ENCODE measurements at places on chromosomes 5 and 9.
A peak's percentile ranks its signal among the peaks of the same experiment; 100 is the strongest.

DNA sequence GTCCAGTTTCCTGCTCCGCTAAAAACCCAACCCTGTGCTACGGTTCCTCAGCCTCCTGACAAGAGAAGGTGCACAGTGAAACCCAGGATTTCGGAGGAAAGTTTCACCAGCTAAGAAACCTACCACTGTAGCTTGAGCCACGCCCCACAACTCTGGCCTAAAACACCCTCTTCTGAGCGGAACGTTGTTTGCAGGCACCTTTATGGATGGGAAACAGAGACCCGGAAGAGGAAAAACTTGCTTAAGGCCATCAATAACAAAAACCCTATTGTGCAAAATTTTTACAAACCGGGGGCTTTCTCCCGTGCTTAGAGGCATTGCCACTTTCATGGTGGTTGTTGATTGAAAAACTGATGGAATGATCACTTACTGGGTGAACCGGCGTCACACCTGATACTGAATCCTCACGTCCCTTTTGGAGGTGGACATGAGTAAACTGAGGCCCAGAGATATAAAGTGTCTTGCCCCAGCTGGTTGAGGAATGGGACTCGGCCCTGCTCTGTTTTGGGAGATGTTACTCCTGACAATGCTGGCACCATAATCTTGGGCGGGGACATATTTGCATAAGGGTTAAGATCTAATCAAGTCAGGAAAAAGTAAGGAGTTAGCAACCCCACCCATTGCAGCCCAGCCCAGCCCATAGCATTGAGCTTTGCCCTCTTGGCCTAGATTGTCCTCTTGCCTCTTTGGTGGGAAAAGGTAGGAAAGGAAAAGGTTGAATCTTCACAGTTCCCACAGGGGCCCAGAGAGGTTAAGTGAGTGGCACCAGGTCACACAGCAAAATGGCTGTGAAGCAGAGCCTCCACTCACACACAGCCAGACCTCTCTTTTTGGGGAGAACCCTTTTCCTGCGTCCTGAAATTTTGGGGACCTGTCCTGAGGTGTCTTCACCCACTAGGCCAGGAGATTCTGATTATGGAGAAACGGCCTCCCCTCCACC is 23.2 kb upstream of the PTGS1 start:
- peak; percentile 35 for DNase-seq

DNA sequence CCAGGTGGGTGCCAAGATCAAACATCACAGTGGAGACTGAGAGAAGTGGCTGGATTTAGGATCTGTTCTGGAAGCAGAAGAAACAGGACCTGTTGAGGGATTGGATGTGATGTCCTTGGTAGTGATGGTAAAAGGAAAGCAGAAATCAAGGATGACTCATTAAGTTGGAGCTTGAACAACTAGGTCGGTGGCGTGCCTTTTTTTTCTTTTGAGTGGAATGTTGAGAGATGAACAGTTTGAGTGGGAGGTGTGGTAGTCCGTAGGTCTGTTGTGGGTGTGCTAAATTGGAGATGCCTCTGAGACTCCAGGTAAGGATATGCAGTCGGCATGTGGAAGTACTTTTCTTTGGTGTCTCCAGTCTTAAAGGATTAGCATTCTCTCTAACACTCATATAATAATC is 92.1 kb upstream of the IL12B start:
- no peak for DNase-seq

DNA sequence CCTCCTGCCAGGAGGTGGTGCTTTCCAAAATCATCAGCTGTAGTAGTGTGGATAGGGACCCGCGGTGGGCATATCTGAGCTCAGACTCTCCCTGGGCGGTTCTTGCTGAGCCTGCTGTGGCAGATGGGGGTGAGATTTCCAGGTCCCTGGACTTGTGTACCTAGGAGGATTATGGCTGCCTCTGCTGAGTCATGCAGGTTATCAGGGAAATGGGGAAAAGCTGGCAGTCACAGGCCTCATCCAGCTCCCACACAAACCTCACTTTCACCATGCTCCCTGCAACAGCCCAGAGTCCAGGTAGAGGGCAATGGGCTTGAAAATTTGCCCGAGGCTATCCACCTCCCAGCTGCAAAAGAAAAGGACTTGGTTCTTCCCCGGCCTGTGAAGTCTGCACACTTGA is 23.4 kb upstream of the MAMDC2 start:
- DNase-seq: no peak

GRCh38 chr9:113687680-113688371 is 188.3 kb upstream of the ZNF618 start:
- no peak for DNase-seq

GRCh38 chr9:16342246-16343020 is 528.0 kb downstream of the BNC2 start:
- DNase-seq: no peak

DNA sequence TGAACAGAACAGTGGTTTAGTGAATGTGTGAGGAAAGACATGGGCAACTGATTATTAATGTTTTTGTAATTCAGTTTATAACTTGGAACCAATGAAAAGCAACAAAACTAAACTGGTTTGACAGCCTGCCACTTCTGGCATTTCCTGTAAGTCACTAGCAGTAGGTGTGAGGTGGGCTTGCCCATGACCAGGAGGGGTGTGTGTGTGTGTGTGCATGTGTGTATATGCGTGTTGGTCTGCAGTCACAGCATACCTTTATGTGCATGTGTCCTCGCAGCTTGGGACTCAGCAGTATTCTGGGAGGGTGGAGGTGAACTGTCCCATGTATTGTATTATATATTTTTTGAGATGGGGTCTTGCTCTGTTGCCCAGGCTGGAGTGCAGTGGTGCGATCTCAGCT is 32.3 kb downstream of the OTULIN start:
- no peak for DNase-seq

DNA sequence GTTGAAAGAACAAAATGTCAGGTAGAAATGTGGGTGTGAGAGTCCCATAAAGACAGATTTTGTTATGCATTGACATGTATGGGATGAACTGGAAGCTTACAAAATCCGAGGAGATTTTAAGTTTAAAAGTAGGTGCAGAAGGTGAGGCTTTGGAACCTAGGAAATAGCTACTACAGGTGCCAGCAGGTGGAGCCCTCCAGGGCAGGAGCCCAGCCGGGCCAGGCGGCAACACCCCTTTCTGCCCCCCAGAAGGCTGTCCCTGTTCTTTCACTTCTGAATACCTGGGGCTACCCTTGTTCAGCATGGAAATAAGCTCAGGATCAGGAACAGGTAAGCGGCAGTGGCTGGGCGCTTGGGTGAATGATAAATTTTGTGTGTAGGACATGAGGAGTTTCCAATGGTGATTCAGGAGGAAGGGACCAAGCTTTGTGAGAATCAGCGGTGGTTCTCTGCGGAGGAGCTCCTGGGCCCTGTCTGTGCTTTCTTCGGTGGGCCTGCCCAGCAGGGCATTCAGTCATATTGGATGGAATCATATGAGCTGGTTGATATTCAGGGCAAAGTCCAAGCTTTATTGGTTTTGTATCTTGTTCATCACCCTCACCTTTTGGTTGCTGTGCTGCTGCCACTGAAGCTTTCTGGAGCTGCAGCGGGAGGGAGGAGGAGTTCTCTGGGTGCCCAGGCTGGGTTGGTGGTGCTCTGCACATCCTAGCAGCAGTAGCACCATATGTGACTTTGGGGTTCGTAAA is 12.3 kb downstream of the PCBD2 start:
- DNase-seq: peak; percentile 35

DNA sequence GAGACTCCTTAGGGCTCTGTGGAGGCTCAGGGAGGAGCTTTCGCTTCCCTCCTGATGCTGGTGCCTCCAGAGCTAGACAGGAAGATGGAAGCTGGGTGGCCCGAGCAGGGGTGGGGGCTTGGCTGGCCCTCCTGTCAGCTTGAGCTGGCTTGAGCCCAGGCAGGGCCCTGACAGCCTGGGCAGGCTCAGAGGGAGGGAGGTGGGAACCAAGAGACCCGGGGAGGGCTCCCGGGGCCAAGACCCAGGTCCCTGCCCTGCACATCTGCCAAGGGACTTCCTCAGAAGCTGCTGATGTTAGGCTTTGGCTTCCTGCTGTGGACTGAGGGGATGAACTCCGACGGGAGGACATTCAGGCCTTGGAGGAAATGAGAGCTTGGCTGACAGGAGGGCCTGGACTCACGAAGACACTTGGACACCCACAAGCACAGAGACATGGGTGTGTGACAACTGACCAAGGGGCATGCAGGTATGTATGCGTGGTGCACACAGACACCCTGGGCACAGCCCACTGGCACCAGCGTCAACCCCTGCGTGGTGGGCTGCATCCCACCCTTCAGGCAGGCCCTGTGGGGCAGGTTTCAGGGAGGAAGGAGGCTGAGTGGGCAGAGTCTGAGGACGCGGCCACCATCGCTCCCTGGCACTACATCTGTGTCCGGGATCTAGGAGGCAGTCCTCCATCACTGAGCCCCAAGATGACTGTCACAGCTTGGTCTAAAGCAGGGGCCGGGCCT is 1.7 kb upstream of the LTC4S start:
- no peak for DNase-seq

GRCh38 chr9:68914751-68915150 is 99.2 kb downstream of the PRKACG start:
- no peak for DNase-seq

DNA sequence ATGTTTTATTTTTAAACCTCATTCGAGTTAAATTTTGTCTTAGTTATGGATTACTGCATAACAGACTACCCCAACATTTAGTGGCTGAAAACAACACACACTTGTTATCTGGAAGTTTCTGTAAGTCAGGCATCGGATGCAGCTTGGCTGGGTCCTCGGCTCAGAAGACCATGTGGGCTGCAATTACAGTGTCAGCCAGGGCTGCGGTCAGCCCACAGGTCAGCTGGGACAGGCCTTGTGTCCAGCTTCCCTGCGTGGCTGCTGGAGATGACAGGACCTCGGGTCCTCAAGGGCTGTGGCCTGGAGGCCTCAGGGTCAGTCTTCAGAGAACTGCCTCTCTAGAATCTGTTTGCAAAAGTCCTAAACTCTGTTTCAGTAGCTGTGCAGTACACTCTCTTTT is 219.0 kb upstream of the IRX1 start:
- DNase-seq: no peak

DNA sequence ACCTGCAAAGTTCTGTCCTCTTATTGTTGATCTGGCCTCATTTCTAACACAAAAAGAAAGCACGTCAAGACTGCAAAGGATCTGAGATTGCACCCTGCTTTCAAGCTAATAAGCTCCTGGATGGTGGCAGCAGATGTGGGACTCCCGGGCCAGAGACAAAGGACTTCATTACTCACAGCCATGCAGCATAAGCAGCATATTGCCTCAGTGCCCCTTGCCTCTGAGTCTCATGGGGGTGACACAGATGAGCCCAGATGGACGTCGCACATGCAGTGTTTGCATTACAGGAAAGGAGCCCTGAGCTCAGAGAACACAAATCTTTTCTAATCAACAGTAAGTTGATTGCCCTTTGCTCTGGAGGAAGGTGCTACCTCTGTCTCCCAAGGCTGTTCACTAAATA is 105.0 kb downstream of the SLC28A3 start:
- DNase-seq: no peak

DNA sequence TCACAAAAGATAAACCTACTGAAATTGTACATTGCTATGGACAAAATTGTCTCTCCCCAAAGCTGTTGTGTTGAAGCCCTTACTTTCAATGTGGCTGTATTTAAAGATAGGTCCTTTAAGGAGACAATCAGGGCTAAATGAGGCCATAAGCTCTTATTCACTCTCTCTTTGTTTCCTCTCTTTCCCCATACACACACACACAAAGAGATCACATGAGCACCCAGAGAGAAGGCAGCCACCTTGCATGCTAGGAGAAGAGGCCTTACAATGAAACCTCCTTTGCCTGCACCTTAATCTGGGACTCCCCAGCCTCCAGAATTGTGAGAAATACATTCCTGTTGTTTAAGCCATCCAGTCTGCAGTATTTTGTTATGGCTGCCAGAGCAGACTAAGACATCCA is 1295.6 kb upstream of the CDH6 start:
- no peak for DNase-seq
